Stimulated activated naive B cell treated with anti-CD40 and anti-IgM and Interleukin-4, amounts not matched to agents 10 μg/mL and 1 μg/mL and 100 μg/mL, for 72 hours (primary cell): ENCODE measurements at places on chromosomes 2 and 18.

- H3K27me3 ChIP-seq = no peaks in the 10 kb centered on the region
- no peak for DNase-seq
- H3K36me3 ChIP-seq = peaks cover 18% of the 10 kb centered on the region
- no peak overlapping the region for H3K27ac ChIP-seq
- peaks cover 22% of the 10 kb centered on the region for H3K4me1 ChIP-seq
Measured at GRCh38 chr2:98502556-98503335, 58.1 kb downstream of the INPP4A start.

GRCh38 chr2:178523596-178524134 lies 43.4 kb downstream of the PLEKHA3 start:
- peak overlapping the region; percentile 90 for H3K27ac ChIP-seq
- no peaks in the 10 kb centered on the region for H3K27me3 ChIP-seq
- peaks cover 30% of the 10 kb centered on the region for H3K36me3 ChIP-seq

GRCh38 chr18:37435150-37435867 lies 130.3 kb downstream of the CELF4 start:
- H3K27me3 ChIP-seq = peaks cover 12% of the 10 kb centered on the region
- no peak overlapping the region for H3K27ac ChIP-seq
- no peaks in the 10 kb centered on the region for H3K36me3 ChIP-seq
- no peak for DNase-seq
- no peak overlapping the region for H3K4me3 ChIP-seq
- H3K4me1 ChIP-seq = no peaks in the 10 kb centered on the region

- peaks cover 15% of the 10 kb centered on the region for H3K4me1 ChIP-seq
- H3K27ac ChIP-seq = no peak overlapping the region
- H3K4me3 ChIP-seq = no peak overlapping the region
- H3K36me3 ChIP-seq = no peaks in the 10 kb centered on the region
- no peak for DNase-seq
Measured at GRCh38 chr2:101132202-101132601, 19.0 kb downstream of the TBC1D8 start.

GRCh38 chr18:12656938-12657683 lies 796 bp downstream of the SPIRE1 start:
- peaks cover 15% of the 10 kb centered on the region for H3K4me1 ChIP-seq
- H3K27me3 ChIP-seq = peaks cover 28% of the 10 kb centered on the region
- no peak overlapping the region for H3K27ac ChIP-seq
- DNase-seq = no peak
- H3K36me3 ChIP-seq = no peaks in the 10 kb centered on the region
- H3K4me3 ChIP-seq = peak overlapping the region; percentile 57

- H3K4me1 ChIP-seq = peaks cover 5% of the 10 kb centered on the region
- no peaks in the 10 kb centered on the region for H3K27me3 ChIP-seq
- H3K27ac ChIP-seq = no peak overlapping the region
- peaks cover 33% of the 10 kb centered on the region for H3K36me3 ChIP-seq
- no peak for DNase-seq
- H3K4me3 ChIP-seq = no peak overlapping the region
Measured at GRCh38 chr2:240503375-240503774, 54.4 kb downstream of the ANKMY1 start.

DNA sequence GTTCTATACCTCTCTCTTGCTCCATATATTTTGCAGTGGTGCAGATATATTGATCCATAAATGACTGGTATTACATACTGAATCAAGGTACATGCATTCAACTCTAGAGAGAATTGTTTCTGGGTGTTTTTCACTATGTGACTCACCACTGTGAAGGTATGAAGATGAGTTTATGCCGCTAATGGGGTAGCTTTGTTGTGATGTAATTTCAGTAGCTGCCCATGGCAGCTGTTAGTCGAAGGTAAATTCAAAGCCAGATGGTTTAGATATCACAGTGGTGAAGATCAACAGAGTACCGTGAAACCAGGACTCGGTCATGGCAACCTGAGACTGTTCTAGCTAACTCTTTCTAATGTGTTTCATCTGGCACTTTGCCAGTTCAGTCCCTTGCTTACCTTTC lies 50.4 kb downstream of the PKP4 start:
- no peaks in the 10 kb centered on the region for H3K27me3 ChIP-seq
- no peaks in the 10 kb centered on the region for H3K36me3 ChIP-seq
- H3K4me3 ChIP-seq = no peak overlapping the region
- no peaks in the 10 kb centered on the region for H3K4me1 ChIP-seq
- no peak overlapping the region for H3K27ac ChIP-seq
- no peak for DNase-seq

GRCh38 chr2:61042807-61043206 lies 22.9 kb upstream of the SANBR start:
- no peaks in the 10 kb centered on the region for H3K27me3 ChIP-seq
- H3K27ac ChIP-seq = no peak overlapping the region
- no peak for DNase-seq
- peaks cover 31% of the 10 kb centered on the region for H3K36me3 ChIP-seq
- H3K4me3 ChIP-seq = no peak overlapping the region

DNA sequence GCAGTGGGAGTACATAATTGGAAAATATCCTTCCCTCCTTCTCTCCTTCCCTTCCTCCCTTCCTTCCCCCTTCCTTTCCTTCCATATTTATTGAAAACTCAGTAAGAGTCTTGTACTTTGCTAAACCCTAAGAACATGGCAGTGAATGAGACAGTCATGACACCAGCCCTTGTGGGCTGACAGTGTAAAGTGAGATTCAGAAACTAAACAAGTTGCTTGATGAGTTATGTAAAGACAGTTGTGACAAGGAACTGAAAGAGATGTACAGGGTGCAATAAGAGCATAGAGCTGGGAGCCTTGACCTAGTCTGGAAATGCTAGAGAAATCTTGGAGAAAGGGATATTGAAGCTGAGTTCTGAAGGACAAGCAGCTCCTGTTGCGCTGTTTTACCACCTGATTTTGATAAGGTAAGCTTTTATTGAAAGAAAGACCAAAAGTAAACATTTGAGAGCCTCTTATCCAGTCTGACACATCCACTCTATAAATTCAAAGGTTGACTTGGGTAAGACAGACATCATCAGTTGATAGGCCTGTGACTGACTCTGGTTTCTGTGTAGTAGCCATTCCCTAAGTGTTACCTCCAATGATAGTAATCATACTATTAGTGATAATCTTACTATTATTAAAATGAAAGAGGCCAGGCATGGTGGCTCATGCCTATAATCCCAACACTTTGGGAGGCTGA lies 66.5 kb upstream of the SKOR2 start:
- DNase-seq = no peak
- H3K36me3 ChIP-seq = no peaks in the 10 kb centered on the region
- no peak overlapping the region for H3K4me3 ChIP-seq
- peaks cover 24% of the 10 kb centered on the region for H3K27me3 ChIP-seq
- no peaks in the 10 kb centered on the region for H3K4me1 ChIP-seq

DNA sequence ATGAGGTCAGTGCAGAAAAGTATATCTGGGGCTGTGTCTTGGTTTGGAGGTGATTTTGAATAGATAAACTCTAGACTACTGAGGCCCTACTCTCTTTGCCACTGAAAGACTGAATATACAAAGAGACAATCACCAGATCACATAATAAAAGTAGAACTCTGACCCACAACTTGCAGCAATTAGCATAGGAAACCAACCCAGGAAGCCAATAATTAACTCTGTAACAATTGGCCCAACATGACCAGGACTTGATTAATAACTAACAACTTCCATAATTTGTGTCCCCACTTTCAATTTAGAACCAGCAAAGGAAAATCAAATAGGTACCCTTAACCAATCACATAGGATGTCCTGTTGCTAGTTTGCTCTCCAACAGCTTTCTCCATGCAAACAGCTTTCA lies 1104.9 kb upstream of the CELF4 start:
- no peaks in the 10 kb centered on the region for H3K4me1 ChIP-seq
- no peak overlapping the region for H3K4me3 ChIP-seq
- DNase-seq = no peak
- H3K27ac ChIP-seq = no peak overlapping the region
